ENCODE measurements at places on chromosomes 3 and 15.

DNA sequence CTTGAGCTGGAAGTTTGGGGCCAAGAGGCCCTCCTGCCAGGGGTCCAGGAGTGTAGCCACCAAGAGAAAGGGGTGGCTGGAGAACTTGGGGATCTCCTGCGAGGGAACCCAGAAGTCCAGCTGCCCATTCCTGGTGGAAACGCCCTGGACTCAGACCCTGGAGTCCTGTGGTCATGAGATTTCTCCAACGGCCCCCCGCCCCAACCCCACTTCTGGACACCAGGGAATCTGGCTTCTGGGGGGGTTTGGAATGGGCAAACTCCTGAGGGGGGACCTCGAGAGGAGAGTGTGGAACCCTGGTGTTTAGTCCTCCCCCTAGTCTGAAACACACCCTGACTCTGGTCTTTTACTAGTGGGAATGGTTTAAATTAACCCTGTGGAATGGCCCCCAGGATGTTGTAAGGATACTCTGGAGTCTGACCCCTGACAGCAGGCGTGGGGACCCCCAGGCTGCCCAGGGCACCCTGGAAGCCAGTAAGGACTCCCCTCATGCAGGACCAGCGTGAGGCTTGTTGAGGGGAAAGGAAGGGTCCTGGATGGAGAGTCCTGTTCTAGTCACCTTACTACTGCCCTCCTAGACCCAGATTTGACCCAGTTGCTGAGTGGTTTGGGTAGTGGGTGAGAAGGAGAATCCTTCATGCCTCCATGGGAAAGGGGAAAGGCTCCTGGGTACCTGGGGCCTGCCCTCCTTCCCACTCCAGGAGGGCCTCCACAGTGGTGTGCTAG, 540 bp downstream of the KLHDC8B start:
- DNase-seq, result no peak

DNA sequence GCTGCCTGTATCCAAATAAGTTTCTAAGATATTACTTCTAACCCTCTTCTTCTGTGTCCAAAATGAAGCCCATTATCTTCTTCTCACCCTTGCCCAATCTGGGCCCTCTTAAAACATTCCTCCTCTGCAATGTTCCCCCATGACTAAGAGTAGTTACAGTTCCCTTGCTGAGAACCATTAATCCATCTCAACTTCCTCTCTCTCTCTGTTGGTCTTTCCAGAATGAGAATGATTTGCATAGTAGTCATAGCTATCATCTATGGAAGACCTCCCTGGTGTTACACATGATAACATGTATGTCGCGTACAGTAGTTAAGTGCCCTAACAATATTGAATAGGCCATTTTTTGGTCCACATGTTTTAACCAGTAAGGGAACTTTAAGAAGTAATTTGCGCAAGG, 177.9 kb downstream of the ANXA2 start:
- no peak for DNase-seq

GRCh38 chr3:46112296-46112695, 85.0 kb upstream of the XCR1 start:
- no peak for DNase-seq

DNA sequence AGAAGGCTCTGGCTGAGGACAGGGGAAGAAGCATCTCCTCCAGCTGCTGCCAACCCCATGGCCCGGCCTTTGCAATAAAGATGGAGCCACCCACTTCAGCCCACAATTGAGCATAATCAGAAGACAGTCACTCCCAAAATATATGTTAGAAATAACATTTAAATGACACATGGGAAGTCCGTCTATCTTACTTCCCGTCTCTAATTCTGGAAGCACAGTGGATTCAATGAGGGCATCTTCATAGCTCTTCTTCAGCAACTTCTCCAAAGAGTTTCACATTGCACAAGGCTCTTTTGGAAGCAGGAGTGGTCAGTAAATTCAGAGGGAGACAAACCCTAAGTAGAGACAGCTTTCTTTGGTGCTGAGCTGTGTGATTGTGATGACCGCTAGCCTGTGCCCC, 67.0 kb upstream of the SEC61A1 start:
- DNase-seq, result no peak

DNA sequence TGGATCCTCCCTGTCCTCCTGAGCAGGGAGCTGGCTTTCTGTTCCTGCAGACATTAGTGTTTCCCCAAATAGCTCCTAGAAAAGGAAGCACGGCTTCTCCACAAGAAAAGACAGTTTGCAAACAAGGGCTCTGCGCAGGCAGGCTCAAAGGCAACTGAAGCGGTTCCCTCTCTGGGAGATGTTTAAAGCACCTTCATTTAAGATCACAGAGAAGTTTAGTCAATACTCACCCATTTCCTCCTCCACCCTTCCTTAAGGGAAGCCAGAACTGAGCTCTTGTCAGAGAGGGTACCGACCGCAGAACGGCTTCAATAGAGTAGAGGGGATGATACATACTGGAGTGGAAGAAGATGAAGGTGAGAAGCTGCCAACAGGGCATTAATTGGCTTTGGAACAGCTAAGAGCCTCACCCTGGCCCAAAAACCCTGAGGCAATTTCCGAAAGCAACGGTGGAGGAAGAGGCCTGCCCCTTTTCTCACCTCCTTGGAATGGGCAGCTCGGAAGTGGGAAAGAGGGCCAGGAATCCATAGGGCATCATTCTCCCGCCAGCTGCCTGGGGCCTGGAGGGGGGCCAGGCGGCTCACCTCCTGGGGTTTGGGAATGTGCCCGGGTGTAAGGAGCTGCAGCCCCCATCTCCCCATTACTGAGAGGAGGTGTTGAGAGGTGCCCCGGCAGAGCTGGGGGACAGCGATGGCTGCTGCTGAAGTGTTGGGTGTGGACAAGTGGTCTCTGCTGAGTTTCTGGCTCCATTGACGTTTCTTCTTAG, 4.8 kb upstream of the EPHB3 start:
- peak; percentile 48 for DNase-seq

- no peak for DNase-seq
Measured at GRCh38 chr15:55900019-55900418, 93.4 kb downstream of the NEDD4 start.

DNA sequence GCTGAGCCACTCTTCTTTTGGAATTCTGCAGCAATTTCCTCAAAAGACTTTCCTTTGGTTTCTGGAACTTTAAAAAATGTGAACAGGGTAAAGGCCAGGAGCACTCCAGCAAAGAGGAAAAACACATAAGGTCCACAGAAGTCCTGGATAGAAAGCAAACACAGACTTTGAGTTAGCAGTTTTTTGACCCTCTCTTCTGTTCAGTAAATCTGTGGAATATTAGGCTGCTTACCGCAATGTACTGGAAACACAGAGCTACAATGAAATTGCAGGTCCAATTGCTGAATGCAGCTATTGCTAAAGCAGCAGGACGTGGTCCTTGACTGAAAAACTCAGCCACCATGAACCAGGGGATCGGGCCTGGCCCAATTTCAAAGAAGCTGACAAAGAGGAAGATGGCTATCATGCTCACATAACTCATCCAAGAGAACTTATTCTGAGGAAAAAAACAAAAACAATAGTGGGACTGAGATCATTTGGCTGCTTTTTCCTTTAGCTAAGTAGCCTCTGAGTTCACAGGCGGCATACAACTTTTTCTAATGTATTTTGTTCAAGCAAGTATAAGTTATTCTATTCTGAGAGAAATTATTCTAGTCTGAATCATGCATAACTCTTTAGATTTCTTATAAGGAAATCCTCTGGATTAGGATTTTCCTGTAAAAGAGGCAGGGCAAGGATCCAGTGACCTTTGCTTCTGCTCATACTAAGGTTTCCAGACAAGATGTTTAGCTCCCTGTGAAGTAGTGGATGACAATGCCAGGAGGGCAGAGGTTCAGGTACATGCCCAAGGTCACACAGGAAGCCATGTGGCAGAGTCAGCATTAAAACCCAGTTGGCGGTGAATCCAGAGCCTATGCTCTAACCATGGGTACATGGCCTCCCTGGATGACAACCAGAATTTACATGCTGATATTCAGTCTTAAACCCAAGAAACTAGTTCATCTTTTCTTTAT, 28.3 kb downstream of the SLC2A2 start:
- DNase-seq, result no peak

GRCh38 chr3:172560026-172560425, 36.8 kb upstream of the TNFSF10 start:
- DNase-seq, result no peak

- DNase-seq, result no peak
Measured at GRCh38 chr3:47533996-47534454, 20.5 kb upstream of the ELP6 start.

GRCh38 chr3:115007966-115008365, 139.1 kb downstream of the ZBTB20 start:
- no peak for DNase-seq

- DNase-seq, result no peak
Measured at GRCh38 chr3:61562721-61563312, 1.4 kb downstream of the PTPRG start.

GRCh38 chr3:139364549-139364948, 20.7 kb downstream of the MRPS22 start:
- DNase-seq, result no peak

Data from T-cell (primary cell).